Activated naive CD4-positive, alpha-beta T cell treated with anti-CD3 and anti-CD28 coated beads for 36 hours (primary cell): ENCODE measurements at places on chromosomes 1 and 21. TPM values are rescaled to one million over a fixed set of nuclear protein-coding genes. Genes with fewer than 3 reads are reported as not detected.

DNA sequence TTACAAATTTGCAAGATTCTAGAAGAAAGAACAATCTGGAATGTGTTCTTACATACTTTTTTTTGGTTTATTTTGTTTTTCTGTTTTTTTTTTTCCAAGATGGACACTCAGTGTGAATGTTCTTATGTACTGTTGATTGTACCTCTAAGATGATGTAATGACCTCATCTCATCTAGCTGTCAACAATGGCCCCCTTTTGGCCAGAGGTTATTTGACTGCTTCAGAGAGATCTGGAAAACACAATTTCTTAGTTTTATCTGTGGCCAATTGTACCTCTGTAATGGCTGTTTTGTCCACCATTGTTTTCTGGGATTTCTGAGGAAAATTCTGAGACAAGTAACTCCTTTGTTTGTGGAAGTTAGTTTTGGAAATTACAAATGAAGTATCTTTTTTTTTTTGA lies 38.9 kb downstream of the ST6GALNAC3 start:
- no peak for DNase-seq
- H3K27me3 ChIP-seq = no peaks in the 10 kb centered on the region
- no peaks in the 10 kb centered on the region for H3K36me3 ChIP-seq
- no peak overlapping the region for H3K4me3 ChIP-seq
- H3K4me1 ChIP-seq = peaks cover 3% of the 10 kb centered on the region
- H3K27ac ChIP-seq = no peak overlapping the region

The OR2L13 gene
- not detected for total RNA-seq

DNA sequence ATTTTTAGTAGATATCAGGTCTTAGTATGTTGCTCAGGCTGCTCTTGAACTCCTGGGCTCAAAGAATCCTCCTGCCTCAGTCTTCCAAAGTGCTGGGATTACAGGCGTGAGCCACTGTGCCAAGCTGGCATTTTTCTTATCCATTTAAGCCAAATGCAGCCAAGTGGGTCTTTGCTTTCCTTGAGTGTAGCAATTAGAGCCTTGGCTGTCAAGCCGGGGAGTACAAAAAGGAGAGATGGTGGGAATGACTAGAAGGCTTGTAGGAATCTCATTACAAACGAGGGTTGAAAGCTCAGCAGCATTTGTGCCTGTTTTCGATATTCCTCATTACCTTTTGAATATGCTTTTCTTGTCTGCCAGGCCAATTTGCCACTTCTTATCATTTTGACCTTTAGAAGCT lies 140.9 kb downstream of the DISC1 start:
- H3K36me3 ChIP-seq = peaks cover 15% of the 10 kb centered on the region
- H3K4me1 ChIP-seq = no peaks in the 10 kb centered on the region
- H3K27me3 ChIP-seq = no peaks in the 10 kb centered on the region
- no peak overlapping the region for H3K27ac ChIP-seq
- DNase-seq = no peak
- H3K4me3 ChIP-seq = no peak overlapping the region

- H3K4me1 ChIP-seq = peaks cover 75% of the 10 kb centered on the region
- peaks cover 7% of the 10 kb centered on the region for H3K36me3 ChIP-seq
- H3K27me3 ChIP-seq = no peaks in the 10 kb centered on the region
- no peak for DNase-seq
- H3K27ac ChIP-seq = peak overlapping the region; percentile 95
- H3K4me3 ChIP-seq = peak overlapping the region; percentile 71
Measured at GRCh38 chr21:42236014-42236413, 17.1 kb downstream of the ABCG1 start.

The MAP7D1 gene
- total RNA-seq = 106 TPM

GRCh38 chr1:200161801-200162200 lies 134.3 kb downstream of the NR5A2 start:
- H3K4me3 ChIP-seq = no peak overlapping the region
- no peak overlapping the region for H3K27ac ChIP-seq
- H3K4me1 ChIP-seq = no peaks in the 10 kb centered on the region
- DNase-seq = no peak
- no peaks in the 10 kb centered on the region for H3K27me3 ChIP-seq
- no peaks in the 10 kb centered on the region for H3K36me3 ChIP-seq

The LCA5L gene
- total RNA-seq = not detected

The OLIG2 gene
- total RNA-seq = not detected

The TINAGL1 gene
- total RNA-seq = not detected

DNA sequence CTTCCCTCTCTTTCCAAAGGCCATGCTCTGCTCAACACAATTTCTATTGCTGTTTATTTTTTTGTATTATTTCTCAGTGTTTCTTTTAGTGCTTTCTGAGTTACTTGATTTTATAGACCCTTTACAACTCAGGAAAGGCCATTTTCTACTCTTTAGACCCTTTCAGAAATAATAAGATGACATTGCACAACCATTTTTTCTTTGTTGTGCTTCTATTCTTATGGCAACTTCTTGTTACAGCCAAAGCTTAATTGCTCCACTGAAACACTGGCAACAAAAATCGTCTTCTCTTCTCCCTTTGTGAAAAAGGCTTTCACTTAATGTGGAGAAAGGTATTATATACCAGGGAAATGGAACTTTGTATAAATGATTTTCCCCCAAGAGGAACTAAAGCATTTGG lies 39.0 kb upstream of the SAMSN1 start:
- no peaks in the 10 kb centered on the region for H3K27me3 ChIP-seq
- no peaks in the 10 kb centered on the region for H3K36me3 ChIP-seq
- peaks cover 19% of the 10 kb centered on the region for H3K4me1 ChIP-seq
- H3K4me3 ChIP-seq = no peak overlapping the region
- no peak for DNase-seq
- no peak overlapping the region for H3K27ac ChIP-seq

DNA sequence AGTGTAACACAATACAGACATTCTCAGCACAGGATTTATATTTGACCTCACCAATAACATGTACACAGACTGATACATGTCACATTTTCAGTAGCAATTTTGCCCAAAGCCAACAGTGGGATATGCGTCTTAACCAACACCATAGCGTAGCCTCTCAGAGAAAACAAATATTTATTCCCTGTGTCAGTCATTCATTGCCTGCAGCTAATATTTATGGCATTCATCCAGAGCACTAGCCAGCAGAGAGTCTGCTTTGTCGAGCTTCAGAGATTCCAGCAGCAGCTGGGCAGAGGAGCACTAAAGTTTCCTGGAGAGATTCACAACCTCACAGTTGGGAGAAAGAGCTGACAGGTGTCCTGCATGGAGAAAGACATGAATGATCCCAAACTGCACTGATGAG lies 400.7 kb upstream of the DAB1 start:
- peaks cover 8% of the 10 kb centered on the region for H3K27me3 ChIP-seq
- no peak overlapping the region for H3K27ac ChIP-seq
- no peak for DNase-seq
- H3K4me3 ChIP-seq = no peak overlapping the region

GRCh38 chr1:186231861-186232436 lies 143.1 kb downstream of the TPR start:
- DNase-seq = no peak
- H3K36me3 ChIP-seq = no peaks in the 10 kb centered on the region
- no peak overlapping the region for H3K4me3 ChIP-seq

DNA sequence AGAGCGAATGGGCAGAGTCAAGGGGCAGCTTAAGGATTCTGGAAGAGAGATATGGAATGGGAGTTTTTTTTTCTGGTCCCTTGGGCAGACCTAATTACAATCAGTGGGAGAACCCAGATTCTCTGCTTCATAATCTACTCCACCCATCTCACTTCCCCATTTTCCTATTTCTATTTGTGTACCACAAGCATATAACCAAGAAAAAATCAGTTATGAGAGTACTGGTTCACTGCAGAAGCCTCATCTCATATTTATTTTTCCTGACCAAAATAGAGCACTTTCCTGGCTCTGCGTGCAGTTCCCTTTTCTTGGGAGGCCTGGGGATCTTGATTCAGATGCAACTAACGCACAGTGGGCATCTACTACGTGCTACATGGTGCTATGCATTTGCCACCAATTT lies 82.2 kb upstream of the SLFNL1 start:
- H3K27ac ChIP-seq = no peak overlapping the region
- no peaks in the 10 kb centered on the region for H3K27me3 ChIP-seq
- H3K4me3 ChIP-seq = no peak overlapping the region
- H3K36me3 ChIP-seq = peaks cover 8% of the 10 kb centered on the region

GRCh38 chr21:45887120-45887611 lies 94.4 kb upstream of the COL6A1 start:
- peaks cover 66% of the 10 kb centered on the region for H3K4me1 ChIP-seq
- no peaks in the 10 kb centered on the region for H3K36me3 ChIP-seq
- H3K27me3 ChIP-seq = no peaks in the 10 kb centered on the region
- H3K4me3 ChIP-seq = no peak overlapping the region
- no peak for DNase-seq
- H3K27ac ChIP-seq = peak overlapping the region; percentile 27

DNA sequence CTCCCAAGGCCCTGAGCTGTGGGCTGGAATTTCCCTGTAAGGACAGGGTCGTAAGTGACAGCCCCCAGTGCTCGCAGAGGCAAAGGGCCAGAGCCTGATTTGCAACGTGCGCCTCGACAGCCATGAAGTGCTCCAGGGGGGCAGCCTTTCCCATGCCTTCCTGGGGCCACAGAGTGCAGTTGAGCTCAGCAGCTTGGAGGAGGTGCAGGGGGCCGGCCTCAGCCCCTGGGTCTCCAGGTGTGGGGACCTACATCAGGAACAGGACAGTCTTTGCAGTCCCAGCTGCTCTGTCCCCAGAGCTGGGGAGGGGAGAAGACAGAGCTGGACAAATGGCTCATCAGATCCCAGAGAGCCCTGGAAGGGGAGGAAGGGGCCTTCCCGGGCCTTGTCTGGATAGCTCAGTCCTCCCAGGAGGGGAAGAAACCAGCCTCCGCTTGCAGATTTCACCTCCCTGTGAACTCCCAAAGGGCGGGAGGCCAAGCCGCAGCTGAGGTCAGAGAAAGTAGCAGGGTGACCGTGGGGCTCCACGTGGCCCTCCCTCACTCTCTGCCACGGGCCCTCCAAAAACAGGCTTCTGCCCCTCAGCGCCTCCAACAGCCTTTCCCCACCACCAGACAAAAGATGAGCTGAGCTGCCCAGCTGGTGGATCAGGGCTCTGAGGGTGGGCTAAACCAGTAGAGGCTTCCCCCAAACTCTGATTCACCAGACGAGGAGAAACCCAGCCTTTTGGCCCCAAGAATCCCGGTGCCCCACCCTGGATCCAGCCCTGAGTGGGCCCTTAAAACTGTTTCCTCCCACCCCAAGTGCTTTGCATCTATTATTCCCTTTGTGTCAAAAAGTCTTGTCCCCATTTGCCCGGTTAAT lies 76.5 kb downstream of the DHRS3 start:
- peaks cover 9% of the 10 kb centered on the region for H3K36me3 ChIP-seq
- no peaks in the 10 kb centered on the region for H3K27me3 ChIP-seq
- H3K27ac ChIP-seq = no peak overlapping the region
- no peak overlapping the region for H3K4me3 ChIP-seq
- H3K4me1 ChIP-seq = peaks cover 5% of the 10 kb centered on the region

- DNase-seq = no peak
- no peaks in the 10 kb centered on the region for H3K27me3 ChIP-seq
Measured at GRCh38 chr21:45460611-45461368, 55.8 kb downstream of the COL18A1 start.

DNA sequence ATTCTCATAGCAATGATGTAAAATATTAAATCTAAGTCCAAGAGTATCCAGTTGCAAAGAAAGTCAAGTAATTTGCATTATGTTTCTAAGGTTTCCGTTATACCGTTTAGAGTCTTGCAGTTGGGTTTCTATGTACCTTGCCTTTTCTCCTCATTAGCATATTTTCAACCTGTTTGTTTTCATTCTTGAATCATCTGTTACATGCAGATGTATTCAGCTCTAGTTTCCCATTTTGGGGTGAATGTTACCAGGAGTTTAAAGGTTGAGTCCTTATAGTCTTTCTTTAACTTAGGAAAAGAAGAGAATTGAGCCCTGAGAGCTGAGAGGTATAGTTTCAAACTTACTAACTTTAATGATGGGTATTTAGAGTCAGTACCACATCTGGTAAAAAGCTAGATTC lies 139.9 kb downstream of the NFIA start:
- no peak overlapping the region for H3K27ac ChIP-seq
- DNase-seq = no peak
- no peaks in the 10 kb centered on the region for H3K4me1 ChIP-seq
- no peak overlapping the region for H3K4me3 ChIP-seq
- H3K36me3 ChIP-seq = no peaks in the 10 kb centered on the region

DNA sequence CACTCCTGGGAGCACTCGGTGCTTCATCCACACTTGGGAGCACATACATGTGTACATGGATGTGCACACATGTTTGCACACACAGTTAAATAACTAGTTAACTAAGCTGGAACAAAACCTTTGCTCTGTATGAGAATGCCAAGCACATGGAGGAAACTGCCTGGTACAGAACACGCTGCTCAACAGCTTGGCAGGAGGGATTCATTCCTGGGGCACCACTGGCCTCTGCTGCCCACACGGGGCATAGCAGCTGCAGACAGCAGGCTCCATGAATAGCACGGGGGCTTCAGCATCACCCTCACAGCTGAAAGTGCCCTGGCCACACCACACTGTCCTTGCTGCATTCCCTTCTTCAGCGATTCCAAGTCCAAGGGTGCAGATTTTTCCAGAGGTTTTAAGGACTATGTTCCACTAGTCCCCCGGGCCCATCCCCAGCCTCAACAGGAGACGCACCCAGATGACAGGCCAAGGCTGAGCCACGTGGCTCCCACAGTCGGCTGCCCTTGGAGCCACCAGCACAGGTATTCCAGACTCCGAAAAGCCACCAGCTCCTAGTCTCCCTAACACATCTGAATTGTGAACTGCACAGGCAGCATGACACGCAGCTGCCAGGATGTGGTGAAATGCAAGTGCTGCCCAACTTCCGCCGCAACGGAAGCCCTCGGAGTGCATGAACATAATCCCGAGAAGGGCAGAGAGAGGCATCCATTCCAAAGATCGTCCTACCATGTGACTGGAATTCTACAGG lies 16.9 kb downstream of the NPHP4 start:
- peak; percentile 42 for DNase-seq
- H3K27me3 ChIP-seq = no peaks in the 10 kb centered on the region
- no peak overlapping the region for H3K4me3 ChIP-seq
- peaks cover 8% of the 10 kb centered on the region for H3K36me3 ChIP-seq

The SPRR2B gene
- total RNA-seq = not detected

DNA sequence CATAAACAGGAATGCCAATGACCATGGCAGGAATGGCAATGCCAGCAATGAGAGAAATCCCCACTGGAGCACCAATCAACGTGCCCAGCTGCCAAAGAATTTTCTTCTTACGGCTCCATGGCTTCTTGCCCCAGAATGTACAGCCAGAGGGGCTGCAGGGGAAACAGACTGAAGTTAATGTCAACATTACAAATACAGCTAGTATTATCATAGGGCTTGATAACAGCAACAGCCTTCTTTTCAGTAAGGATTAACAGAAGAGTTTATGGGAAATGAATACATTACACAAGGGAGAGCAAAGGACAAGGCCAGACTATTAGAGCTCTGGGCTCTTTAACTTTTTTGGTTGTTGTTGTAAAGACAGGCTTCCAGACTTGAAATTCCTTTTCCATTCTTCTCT lies 18.2 kb downstream of the RNF19B start:
- peaks cover 39% of the 10 kb centered on the region for H3K36me3 ChIP-seq
- DNase-seq = no peak
- no peak overlapping the region for H3K4me3 ChIP-seq
